Mammary epithelial cell (primary cell): ENCODE measurements at places on chromosomes 7 and 10. TPM values are rescaled to one million over a fixed set of nuclear protein-coding genes. Genes with fewer than 3 reads are reported as not detected.

Gene CLIP2
- 34.3 TPM for total RNA-seq

Gene NCF1
- total RNA-seq, result 0.82 and 0.91 TPM in 2 replicates

Gene COL17A1
- total RNA-seq, result 1,287 TPM

Gene CYP3A5
- not detected in 2 replicates for total RNA-seq

Gene ELMO1
- 9.5 TPM for total RNA-seq

Gene ACTL6B
- not detected for total RNA-seq

Gene CASP2
- 18.3 TPM for total RNA-seq

Gene SHH
- 0.35 TPM in 1 of 2 replicates, not detected in the other for total RNA-seq

Gene CPA4
- total RNA-seq, result 107 and 168 TPM in 2 replicates
